GOT3 (cell line): ENCODE measurements at places on chromosomes 12 and 14.

DNA sequence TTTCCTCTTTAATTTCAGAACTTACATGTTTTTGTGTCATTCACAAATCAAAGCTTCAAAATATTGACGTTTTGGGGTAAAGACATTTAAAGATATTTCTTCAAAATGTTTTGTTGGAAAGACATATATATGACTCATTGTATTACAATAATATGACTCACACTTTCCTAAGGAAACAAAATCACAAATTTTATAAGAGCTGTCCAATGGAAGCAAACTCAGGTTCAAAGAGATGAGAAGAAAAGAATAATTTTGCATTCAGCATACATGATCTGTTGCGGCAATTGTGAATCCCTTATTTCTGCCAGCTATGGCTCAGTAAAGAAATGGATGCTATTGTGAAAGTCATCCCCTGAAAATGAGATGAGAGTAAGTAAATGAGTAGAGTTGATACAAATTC, 82.7 kb downstream of the GRIP1 start:
- no peak for DNase-seq

DNA sequence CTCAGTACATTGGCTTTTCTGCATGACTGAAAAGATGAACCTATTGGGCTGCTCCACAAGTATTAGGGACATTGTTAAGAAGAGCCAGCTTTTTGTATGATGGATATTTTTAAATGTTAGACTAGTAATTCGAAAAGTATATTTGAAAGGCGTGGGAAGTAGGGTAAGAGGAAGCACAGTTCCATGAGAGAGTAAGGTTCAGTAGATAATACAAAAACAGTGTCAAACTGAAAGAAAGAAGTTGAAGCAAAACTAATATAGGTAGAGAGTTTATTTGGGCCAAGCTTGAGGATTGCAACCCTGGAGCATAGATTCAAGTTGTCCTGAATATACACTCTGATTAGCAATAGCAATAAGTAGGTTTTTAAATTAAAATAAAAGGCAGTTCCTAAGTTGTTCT, 193.9 kb downstream of the RASSF9 start:
- no peak for DNase-seq

DNA sequence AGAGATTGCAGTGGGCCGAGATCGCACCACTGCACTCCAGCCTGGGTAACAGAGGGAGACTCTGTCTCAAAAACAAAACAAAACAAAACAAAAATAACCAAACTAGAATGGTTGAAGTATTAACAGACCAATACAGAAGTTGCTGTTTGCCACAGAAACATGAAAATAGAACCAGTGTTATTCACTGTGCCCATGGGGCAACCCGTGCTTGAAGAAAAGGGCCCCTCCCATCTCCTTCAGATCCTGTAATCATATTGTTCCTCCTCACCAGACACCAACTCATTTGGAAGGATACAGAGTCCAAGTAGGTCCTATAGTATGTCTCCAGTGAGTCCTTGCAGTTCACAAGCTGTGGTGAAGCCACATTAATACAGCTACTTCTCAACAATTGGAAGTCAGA, 30.9 kb downstream of the SLC35F4 start:
- DNase-seq = no peak

DNA sequence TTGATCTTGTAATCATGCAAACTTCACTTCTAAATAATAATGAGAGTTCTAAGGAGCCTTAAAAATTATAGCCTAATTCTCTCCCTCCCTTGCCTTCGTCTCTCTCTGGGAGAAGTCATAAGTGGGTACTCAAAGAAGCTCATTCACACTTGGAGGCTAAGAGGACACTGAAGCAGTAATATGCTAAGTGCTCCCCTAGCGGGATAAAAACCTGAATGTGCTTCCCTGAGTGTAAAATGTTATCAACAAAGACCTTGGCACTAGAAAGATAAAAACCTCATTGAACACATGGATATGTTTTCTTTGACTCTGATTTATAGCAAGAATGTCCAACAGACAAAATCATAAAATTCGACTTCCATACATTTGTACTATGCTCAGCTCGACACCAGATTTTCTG, 337.9 kb upstream of the NOVA1 start:
- no peak for DNase-seq

DNA sequence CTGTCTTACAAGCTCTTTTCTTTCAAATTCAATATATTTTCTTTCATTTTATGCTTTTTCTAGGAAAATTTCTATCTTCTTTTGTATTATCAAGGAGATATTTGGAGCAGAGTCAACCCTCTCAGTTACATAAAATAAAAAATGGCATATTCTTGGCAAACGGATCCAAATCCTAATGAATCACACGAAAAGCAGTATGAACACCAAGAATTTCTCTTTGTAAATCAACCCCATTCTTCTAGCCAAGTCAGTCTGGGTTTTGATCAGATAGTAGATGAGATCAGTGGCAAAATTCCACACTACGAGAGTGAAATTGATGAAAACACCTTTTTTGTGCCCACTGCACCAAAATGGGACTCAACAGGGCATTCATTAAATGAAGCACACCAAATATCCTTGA, 20.6 kb downstream of the PIK3C2G start:
- no peak for DNase-seq

GRCh38 chr14:56959869-56960268, 149.6 kb upstream of the OTX2 start:
- no peak for DNase-seq

- no peak for DNase-seq
Measured at GRCh38 chr12:69648476-69648875, 37.8 kb upstream of the LRRC10 start.

GRCh38 chr14:72742118-72742837, 151.6 kb downstream of the DPF3 start:
- DNase-seq = no peak

GRCh38 chr14:63895510-63895909, 42.7 kb downstream of the SYNE2 start:
- no peak for DNase-seq

DNA sequence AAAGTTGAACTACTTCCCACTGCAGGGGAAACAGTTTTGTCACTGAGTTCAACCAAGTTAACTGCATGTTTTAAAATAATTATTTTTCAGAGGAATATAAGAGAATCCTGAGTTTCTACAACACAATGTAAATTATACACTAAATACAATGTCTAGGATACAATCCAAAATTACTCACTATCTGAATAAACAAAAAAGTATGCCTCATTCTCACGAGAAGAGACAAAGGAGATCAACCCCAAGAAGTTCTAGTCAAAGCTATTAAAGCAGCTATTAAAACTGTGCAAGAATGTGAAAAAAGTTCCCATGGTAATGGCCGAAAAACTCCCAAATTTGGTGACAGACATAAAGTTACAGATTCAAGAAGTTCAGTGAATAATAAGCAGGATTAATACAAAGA, 8.8 kb upstream of the KCNK13 start:
- DNase-seq = no peak

DNA sequence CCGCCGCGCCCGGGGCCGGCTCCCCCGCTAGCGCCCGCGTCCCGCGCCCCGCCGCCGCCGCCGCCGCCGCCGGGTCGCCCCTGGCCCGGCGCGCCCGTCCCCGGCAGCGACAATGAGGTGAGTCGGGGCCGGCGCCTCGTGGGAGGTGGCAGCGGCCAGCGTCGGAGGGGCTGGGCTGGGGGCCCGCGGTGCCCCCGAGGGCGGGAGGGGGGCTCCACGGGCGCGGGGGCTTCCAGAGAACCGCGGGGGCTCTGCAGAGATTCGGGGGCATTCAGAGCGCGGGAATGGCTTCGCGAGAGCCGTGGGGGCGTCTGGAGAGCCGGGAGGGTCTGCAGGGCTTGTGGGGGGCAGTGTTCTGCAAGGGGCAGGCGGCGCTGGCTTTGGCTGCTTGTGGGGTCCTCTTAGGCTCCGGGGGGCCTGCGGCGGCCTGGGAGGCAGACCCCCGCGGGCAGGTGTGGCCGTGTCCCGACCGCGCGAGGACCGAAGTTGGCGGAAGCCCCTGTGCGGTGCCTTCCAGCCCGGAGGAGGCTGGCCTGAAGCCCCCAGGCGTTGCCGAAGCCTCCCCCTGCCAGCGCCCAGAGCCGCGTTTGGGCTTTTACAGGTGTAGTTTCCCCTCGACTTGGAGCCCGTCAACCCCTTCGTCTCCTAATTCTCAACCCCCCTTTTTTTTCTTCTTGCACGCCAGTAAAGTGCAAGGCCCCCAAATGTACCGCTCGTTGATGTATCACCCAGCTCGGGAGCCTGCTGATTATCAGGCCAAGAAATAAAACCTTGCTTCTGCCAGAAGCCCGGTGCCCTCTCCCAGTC, 93.1 kb upstream of the EVL start:
- no peak for DNase-seq

DNA sequence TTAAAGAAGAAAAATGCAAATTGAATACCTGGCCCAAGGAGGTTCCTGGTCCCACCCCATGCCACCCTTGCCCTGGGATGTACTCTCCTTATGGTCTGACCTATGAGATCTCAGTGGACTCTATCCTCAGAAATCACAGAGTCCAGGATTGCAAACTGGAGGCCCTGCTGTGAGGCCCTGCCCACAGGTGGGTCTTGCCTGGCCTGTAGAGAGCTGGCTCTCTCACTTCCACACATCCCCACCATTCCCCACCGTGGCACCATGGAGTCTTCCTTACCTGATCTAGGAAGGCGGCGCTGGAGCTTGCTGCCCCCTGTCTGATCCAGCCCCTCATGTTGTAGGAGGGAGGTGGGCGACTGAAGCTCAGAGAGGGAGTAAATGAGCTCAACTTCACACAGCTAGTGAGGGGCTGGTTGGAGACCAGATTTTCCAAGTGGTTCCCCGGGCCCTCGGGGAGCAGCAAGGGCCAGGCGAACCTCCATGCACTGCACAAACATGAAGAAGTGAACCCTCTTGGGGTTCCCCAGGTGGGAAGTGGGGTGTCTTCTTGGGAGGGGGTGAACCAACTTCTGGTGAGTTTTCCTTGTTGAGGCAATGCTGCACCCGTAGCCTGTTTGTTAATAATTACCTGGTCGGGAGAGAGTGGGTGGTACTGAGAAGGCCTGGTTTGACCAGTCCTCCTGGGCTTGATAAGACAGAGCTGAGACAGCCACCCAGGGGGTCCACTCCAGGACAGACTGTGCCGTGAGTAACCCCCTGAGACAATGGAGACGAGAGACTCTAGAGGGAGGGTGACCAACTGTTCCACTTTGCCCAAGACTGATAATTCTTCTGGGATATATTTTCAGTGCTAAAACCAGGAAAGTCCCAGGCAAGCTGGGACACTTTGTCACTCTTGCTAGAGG, at the start of gene SERPINA4:
Gene SERPINA4 (plus strand): TSS at position 692 of the 905 bp plus-strand sequence. CDS start 2,041 bp downstream, outside the sequence.
- no peak for DNase-seq

DNA sequence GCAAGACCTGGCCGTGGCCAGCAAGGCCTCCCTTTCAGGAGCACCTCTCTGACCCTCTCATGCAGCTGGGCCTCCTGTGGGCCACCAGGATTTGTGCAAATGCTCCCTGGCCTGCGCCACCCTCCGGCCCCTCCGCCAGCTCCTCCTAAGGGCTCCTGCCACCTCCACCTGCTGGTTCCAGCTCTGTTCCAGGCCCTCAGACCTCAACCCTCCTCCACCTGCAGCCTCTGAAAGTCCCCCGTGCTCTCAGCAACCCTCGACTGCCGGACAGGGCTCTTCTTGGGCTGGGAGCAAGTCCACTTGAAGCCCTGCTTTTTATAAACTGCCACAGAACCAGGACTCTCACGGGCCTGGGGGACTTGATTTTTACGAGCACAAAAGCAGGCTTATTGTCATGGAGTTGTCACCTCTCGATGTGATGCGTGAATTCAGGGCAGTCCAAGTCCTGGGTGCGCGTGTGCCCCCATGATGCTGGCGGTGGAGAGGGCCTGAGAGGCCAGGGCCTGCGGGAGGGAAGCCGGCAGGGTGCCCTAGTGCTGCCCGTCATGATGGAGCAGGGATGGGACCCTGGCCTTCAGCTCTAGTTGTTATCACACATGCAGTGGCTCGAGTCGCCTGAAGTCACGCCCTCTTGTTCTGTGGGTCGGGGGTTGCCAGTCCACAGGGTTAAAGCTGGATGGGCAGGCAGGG, 9.1 kb downstream of the TEDC1 start:
- no peak for DNase-seq

- DNase-seq = no peak
Measured at GRCh38 chr14:92552066-92552465, 38.5 kb downstream of the RIN3 start.

DNA sequence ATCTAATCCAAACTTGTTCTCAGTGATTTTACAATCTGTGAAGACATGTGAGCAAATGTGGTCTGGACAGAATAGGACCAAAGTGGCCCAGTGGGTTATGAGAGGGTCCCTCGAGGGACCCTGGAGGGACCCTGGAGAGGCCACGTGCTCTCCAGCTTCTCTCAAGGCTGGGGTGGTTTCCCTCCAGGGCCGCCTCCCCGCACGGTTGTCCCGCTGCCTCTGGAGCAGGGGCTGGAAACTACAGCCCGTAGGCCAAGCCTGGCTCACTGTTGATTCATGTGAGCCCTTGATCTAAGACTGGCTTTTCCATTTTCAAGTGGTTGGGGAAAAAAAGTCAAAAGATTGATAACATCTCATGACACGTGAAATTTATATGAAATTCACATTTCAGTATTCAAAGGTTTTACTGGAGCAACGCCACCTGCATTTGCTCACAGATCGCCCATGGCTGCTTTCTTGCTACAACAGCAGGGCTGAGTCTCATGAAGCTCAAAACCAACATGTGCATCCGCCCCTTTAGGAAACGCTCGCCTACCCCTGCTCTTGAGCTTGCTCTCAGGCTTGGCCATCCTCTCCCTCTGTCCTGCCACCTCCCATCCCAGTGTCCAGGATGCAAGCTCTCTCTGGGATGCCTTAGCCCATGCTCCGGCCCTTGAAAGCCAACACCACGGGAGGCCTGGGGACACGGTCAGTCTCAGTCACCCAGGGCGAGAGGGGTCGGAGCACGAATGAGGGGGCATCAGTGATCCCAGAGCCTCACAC, 12.1 kb upstream of the LRTM2 start:
- DNase-seq = no peak

DNA sequence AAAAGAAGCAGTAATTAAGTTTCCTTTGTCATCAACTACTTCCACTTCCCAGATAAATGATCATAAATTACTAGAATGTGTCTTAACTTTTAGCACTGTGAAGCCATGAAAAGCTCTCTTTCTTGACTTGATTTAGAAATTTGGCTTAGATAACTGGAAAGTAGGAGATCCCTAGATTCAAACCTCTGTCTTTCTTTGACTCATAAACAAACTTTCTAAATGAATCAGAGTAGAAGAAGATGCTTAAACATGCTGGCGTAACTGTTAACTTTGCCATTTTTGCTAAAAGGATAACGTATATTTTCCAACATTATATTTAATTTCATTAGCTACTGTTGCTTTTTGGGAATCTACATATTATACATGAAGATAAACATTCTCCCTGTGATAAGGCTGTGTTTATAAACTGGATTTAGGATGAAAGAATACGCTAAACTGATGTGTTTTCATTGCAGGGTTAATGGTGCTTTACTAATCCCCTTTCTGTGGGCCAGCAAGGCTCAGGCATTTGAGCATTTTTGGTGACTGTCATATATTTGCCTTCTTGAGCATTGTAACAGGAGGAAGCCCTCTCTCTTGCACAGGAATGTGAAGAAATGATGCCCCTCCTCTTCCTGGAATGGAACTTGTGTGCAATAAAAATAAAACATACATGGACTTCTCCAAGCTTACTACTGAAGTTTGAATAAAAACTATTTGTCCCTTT, 301.4 kb downstream of the BMP4 start:
- DNase-seq = no peak

GRCh38 chr14:68969278-68970033, 9.6 kb downstream of the ACTN1 start:
- DNase-seq = no peak

GRCh38 chr12:89468017-89468416, 56.6 kb downstream of the GALNT4 start:
- DNase-seq = no peak
